ENCODE measurements at places on chromosomes 4 and X.

GRCh38 chr4:145207934-145208333 lies 27.5 kb upstream of the OTUD4 start:
- no peak for DNase-seq

GRCh38 chr4:25103418-25103817 lies 56.8 kb downstream of the SEPSECS start:
- no peak for DNase-seq

GRCh38 chr4:151992332-151993154 lies 231.7 kb upstream of the GATB start:
- no peak for DNase-seq

GRCh38 chr4:186918466-186918865 lies 194.8 kb upstream of the FAT1 start:
- DNase-seq: no peak

DNA sequence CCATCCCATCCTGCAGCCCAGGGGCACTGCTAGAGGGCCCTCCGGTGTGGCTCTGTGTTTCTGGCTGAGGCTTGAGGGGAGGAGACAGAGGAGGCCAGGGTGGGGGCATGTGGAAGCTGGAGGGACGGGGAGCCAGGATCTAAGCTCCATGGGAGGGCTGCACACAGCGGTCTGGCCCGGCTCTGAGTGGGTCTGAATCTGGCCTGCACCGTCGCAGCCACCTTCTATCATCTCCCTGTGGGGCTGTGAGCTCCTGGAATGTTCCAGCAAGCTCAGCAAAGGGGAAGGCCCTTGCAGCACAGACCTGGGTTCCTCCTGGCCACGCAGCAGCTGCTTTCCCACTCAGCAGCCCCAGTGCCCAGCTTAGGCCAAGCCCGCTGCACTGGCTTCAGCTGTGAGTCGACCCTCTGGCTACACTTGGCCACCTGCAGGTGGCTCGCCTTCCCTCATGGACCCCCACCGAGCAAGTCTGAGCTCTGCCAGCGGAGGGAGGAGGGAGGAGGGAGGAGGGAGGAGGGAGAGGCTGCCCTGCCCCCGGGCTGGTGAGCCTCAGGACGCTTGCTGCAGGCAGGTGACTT lies 5.3 kb downstream of the NKX1-1 start:
- DNase-seq: no peak

DNA sequence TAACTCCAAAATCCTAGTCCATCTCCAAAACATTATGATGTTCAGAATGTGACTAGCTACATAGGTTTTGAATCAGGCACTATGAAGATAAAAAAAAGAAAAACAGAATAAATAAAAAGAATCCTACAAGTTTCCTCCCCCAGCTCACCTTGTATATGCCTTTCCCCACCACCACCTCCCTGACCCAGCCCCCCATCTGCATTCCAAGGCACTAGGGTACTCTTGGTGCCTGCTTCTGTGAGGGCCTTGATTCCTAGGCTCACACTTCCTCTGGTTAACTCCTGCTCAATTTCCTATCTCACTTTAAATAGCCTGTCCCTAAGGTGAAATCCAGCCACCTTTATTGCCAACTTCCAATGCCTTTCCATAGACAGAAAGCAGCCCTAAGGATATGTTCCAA lies 178.7 kb upstream of the ATOH1 start:
- no peak for DNase-seq

GRCh38 chr4:70991596-70991995 lies 1.9 kb upstream of the DCK start:
- DNase-seq: no peak

DNA sequence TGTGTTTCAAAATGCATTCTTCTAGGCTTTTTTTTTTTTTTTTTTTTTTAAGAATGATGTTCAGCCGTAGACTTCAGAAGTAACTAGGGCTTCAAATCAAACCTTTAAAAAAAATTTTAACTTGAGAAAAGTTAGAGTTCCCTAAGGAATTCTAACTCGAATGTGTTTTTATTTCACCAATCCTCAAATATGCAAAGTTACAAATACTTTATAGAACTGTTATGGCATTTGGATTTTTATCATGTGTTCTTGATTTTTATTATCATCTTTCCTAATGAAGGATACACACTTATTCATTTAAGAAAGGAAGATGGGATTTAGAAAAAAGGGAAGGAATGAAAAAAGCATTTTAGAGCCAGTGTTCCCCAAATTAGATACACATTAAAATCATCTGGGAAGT lies 200.6 kb upstream of the LDB2 start:
- DNase-seq: no peak

GRCh38 chr4:165359506-165359905 lies 19.3 kb upstream of the CPE start:
- DNase-seq: no peak

DNA sequence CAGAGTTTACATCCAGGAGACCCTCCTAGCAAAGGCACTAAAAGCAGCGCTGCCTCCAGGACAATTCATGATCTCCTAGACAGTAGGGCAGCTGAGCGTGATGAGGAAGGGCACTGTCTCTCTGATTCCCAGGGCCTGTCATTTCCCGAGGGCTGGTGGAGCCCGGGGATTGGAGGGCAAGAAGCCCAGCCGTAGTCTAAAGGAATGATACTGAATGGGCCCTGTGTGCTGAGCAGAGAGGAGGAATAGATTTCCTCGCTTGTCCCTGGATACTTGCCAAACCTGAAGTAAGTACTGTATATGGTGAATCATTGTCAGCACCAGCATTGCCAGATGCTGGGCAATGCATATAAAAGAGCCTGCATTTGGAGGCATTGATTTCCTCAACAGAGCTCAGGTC lies 88.0 kb upstream of the SLITRK2 start:
- no peak for DNase-seq

DNA sequence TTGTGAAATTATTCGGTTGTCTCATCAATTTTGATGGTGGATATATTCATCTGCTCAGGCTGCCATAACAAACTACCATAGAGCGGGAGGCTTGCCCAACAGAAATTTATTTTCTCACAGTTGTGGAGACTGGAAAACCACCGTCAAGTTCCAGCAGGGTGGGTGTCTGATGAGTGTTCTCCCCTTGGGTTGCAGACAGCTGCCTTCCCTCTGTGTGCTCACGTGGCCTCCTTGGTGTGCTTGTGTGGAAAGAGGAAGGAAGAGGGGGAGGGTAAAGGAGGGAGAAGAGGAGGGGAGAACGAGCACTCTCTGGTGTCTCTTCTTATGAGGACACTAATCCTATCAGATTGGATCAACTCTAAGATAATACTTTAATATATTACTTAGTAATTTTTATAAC lies 123.8 kb upstream of the TEX13D start:
- no peak for DNase-seq

GRCh38 chr4:141302924-141303323 lies 82.2 kb downstream of the ZNF330 start:
- no peak for DNase-seq

DNA sequence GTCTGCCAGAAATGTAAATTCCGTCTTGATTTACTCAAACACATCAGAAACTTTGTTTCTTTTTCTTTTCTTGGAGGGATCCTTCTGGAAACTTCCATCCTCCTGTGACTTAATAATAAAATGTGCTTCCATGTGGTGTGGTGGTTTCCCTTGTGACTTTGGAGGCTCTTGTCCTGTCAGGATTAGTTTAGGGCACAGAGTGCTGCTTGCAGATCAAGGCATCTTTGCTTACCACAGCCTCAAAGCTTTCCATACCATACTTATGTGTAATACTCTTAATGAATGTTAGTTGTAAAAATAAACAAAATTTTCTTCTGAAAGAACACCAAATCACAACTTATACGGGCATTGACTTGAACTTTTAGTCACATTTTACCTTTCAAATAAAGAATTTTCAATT lies 27.4 kb downstream of the GBA3 start:
- no peak for DNase-seq

GRCh38 chr4:156228676-156229075 lies 275.0 kb upstream of the CTSO start:
- DNase-seq: no peak

DNA sequence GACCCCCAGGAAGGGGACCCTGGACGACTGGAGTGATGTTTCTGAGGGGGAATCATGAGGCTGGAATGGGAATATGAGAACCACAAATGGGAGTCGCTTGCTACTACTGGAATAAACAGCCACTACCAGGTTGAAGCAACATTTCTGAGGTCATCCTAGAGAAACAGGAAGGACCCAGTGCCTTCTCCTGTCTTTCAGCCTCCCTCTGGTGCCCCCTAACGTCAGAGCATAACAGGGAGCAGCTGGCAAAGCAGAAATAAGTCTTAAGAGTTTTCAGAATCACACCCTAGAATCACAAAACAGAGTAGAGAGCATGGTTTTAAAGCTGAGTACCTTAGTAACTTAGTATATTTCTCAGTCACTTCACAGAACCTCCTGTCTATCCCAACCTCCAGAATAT lies 347.8 kb upstream of the PITX2 start:
- DNase-seq: no peak

DNA sequence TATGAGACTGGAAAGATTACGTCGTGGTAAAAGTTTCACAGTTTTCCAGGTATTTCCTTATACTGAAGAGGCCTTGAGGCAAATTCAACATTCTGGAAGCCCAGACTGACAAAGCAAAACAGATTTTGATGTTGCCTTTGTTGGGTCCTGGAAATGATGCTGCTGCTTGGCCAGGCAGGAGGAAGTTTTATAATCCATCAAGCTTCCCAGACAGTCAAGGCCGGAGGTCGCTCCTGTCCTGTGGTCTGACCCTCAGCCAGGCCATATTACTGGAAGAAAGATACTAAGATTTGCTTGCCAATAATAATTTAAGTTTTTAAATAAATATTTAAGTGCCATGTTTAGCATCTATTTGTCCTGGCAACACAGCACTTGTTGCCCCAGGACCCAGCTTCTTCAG lies 63.4 kb downstream of the TAPT1 start:
- DNase-seq: no peak

DNA sequence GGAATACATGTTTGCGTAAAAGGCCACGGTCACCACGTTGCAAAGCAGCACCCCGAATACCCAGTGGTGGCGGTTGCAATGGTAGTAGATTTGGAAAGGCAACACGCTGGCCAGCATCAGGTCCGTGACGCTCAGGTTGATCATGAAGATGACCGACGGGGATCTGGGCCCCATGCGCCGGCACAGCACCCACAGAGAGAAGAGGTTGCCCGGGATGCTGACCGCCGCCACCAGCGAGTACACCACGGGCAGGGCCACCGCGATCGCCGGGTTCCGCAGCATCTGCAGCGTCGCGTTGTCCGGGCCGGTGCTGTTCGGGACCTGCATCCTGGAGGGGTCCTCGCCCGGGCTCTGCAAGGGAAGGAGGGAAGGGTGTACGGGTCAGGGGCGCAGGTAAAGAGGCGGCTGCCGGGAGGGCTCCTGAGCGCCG lies 13.5 kb upstream of the ASMTL start:
- DNase-seq: no peak

DNA sequence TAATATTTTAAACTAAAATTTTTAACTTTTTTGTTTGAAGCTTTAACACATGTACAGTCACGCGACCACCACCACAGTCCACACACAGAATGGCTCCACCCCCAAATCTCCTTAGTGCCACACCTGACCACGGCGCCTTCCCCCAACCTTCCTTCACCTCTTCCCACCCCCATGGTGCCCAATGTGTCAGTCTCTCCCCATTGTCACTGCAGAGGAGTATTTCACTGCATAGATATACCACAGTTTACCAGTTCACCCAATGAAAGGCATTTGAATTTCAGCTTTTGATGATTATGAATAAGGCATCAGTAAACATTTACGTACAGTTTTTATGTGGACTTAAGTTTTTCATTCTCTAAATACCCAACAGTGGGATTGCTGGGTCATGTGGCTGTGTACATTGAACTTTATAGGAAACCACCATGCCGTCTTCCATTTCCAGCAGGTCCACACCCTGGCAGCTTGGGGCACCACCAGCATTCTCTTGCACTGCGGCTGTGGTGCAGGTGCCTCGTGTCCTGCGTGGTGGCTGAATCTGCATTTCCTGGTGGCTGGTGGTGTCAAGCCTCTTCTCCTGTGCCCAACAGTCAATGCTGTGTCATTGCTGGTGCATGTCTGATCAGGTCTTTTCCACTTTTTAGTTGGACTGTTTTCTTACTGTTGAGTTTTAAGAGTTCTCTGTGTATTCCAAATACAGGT lies 49.0 kb downstream of the CPLX1 start:
- DNase-seq: no peak

- DNase-seq: no peak
Observed at GRCh38 chr4:37745946-37746345, 59.8 kb upstream of the RELL1 start.

DNA sequence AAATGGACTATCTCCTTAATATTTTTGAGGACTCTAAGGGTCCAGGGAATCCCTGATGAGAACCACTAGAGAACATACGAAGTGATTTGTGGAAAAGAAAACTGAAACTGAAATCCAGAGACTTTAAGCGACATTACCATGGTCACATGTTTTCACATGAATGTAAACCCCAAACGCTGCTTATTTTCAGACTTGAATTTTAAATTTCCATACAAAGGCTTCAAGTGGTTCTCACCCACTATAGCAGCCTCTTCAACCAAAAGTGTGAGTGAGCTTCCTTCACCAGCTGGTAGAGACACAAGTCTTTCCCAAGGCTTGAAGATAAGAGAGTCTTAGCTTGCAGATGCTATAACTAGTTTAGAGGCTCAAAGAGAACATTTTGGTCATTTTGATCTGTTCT lies 232.7 kb downstream of the MGST2 start:
- no peak for DNase-seq

GRCh38 chr4:155392481-155393184 lies 15.9 kb upstream of the MAP9 start:
- no peak for DNase-seq

- DNase-seq: no peak
Observed at GRCh38 chr4:94525993-94526728, 74.4 kb downstream of the PDLIM5 start.

- DNase-seq: no peak
Observed at GRCh38 chr4:15955670-15956069, 7.3 kb downstream of the FGFBP2 start.

DNA sequence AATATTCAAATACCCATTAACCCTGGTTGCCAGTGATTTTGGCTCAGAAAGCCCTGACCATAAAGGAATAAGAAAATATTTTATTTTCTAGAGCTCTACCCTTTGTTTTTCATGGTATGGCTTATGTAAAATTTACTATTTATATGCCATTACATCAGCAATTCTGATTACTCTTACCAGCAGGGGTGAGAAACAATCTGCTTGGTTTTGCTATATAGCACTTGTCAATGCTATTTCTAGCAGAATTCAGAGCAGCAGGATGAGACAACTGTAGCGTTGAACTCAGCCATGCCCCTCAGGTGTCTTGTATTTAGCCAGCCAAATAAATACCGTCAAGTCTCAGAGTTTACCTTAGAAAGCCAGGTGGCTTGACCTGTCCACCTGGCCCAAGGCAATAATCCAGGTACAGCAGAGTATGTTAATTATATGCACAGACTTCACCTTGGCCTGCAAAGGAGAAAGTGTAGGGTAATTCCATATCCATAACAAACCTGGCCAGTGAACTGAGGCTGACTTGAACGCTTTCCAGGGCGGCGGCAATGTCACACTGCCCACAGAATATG lies 1303.5 kb downstream of the RAPGEF2 start:
- DNase-seq: no peak

DNA sequence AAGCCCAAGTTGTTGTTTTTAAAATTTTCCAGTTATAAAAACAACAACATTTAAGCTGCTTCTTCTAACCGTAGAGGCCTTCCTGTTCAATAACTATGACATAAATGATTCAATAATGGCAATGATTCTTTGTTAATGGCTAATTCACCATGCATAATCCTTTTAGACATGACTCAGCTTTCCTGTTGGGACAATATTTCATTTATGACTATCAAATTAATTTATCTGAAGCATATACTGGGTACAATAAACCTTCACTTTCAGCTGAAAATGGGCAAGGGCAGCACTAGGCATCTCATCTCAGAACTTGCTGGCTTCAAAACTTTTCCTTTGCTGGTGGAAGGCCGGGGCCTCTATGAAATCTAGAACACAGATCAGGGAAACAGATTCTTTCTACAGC lies 38.9 kb downstream of the TBC1D9 start:
- no peak for DNase-seq
